ENCODE measurements at places on chromosomes 7 and 10. TPM values are rescaled to one million over a fixed set of nuclear protein-coding genes. Genes with fewer than 3 reads are reported as not detected.

DNA sequence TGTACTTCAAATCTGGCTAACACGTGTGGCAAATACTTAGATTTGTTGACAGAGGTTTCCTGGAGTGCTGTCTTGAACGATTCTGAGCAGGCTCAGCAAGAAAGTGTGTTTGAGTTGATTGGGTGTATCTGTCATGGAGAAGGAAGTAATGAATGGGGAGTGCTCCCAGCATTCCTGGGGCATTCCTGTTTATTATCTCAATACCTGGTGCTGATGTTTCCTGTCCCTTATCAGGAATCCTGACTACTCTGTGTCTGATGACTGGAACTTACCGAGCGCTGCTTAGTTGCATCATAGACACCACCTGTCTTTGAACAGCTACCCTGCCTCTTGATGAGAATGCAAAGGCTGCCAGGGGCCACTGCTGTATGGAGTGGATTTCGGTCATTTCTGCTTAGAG lies 41.0 kb upstream of the TMEM248 start:
- no peak for ATAC-seq

DNA sequence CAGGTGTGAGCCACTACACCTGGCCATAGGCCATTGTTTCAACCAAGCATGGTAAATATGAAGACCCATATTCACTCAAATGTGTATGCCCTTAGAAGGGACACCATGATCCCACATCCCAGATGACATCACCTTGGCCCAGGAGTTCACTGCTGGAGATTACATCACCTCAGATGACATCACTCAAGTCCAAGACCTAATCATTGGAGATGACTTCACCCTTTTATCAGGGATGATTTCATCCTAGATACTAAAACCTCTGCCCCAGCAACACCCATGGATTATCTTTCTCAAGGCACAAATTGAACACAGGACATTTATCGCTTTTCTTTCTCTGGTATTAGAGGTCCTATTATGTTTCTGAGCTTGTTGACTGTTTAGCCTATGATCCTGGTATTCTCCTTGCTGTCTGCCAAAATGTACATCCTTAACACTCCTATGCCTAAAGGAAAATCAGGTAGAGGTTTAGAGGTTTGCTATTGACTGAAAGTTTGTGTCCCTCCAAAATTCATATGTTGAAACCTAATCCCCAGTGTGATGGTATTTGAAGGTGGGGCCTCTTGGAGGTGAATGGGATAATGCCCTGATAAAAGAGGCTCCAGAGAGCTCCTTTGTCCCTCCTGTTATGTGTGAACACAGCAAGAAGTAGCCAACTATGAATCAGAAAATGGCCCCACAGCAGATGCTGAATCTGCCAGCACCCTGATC lies 9.8 kb upstream of the CYP2C18 start:
- ATAC-seq, result peak; percentile 53

DNA sequence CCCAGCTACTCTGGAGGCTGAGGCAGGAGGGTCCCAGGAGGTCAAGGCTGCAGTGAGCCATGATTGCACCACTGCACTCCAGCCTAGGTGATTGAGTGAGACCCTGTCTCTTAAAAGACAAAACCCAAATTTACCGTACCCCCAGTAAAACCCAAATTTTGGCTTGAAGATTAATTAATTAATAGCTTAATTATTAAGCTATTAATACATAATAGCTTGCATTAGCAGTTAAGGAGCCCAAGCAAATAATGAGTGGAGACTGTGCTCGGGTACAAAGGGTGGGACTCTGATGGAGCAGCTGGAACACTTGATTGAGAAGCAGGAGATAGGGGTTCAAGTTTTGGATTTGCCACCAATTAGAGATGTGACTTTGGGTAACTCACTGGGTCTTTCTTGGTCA lies 28.9 kb downstream of the NRF1 start:
- no peak for ATAC-seq

GRCh38 chr10:77967611-77968022 lies 41.1 kb upstream of the DLG5 start:
- ATAC-seq, result no peak

DNA sequence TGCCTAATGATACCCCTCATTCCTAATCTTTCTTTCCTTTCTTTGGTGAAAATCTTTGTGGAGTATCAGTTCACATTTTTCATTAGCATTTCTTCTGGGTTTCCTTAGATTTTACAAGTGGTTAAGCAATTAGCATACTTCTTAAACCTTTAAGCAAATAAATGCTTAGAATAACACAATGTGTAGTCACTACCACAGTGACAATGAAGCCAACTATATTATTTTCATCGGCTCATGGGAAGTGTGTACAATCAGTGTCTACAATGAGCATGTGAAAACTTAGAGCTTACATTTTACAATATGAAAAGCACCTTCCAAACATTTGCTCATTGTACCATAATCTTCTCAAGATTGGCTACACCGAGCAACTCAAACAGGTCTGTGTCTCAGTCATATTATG lies 176.2 kb upstream of the PLXNA4 start:
- ATAC-seq, result no peak

- no peak for ATAC-seq
These were observed 38.4 kb downstream of the SLC39A12 start for GRCh38 chr10:17989908-17990767.

- peak; percentile 89 for ATAC-seq
These were observed 119.8 kb downstream of the NKX6-2 start for GRCh38 chr10:132665946-132666704.

- ATAC-seq, result no peak
These were observed 117.3 kb downstream of the FANK1 start for GRCh38 chr10:126013489-126014281.

DNA sequence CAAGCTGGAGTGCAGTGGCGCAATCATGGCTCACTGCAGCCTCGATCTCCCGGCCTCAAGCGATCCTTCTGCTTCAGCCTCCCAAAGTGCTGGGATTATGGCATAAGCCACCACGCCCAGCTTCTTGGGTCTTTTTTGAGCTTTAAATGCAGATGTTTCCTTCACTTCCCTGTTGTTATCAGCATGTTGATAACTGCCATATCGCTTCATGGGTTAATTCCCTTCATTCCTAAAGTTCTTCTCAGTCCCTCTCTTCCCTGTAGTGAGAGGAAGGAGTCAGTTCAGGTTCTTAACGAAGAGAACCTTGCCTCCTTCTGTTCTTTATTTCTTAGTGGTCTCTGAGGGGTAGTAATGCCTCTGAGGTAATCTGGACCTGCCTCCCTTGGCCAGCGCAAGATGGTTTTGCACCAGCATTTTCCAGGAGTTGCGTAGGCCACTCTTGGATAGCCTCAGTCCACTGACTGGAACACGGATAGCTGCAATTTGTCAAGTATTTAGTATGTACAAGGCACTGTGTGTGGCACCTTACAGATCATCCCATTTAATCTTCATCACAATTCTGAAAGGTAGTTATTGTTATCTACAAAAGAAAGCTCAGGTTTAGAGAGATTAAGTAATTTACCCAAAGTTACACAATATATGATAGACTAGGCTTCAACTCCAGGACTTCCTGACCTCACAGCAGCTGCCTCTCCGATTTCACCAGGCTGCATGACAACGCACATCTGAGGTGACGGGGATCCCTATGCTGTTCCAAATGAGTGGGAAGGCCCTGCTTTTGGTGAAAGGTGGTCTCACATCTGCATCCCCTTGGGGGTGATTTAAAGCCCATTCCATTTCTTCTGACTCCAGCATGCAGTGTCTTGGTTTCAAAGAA lies 60.5 kb downstream of the GATA3 start:
- ATAC-seq, result no peak

DNA sequence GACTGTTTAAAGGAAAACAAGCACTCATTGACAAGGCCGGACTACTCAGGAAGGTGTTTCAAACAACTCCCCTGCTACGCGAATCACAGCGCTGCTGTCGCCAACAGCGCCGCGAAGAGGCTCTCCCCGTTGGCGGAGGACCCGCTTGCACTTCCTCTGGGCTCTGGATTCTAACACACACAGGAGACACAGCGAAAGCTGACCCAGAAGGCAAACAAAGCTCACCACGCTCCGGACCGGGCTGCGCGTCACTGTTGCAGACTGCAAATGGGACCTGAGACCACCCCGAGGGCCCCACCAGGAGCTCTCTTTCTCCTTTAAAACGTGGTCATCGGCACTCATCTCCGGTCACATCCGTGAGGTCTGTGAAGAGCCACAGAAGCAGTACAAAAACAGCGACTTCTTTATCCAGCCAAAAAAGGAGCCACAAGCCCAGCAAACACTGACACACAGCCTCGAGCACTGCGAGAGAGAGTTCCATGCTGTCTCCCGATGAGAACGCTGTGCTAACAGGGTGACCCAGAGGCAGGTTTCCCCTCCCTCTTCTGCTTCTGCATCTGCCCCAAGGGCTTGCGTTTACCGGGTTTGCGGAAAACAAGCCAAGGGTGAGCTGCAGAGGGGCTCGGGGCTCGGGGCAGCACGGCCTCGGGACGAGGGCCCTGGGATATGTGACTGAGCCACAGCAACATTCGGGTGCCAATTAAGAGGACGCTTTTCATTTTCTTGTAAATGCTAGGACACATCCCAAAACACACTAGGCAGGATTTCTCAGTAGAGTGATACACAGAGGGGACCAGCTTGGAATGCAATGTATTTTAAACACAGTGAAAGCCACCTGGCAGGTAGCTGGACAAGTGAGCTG lies 41.3 kb downstream of the AMZ1 start:
- ATAC-seq, result no peak

- no peak for ATAC-seq
These were observed 56.0 kb downstream of the CAMK2B start for GRCh38 chr7:44269417-44269816.

DNA sequence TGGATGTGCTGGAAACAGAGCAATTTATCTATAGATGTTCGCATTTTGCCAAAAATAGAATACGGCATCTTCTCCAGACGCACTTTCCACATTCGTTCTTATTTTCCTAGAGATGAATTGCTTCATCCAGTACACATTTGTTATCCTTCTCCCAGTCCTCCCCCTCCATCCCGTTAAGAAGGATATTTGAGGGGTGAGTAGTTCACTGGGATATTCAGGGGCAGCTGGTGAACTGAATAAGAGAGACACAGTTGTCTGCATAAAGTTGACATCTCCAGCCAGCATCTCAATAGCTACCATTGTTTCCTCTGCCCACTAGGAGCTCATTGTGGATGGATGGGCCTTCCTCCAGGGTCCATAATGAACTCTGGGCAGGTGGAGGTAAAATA lies 456.8 kb upstream of the NRP1 start:
- no peak for ATAC-seq

DNA sequence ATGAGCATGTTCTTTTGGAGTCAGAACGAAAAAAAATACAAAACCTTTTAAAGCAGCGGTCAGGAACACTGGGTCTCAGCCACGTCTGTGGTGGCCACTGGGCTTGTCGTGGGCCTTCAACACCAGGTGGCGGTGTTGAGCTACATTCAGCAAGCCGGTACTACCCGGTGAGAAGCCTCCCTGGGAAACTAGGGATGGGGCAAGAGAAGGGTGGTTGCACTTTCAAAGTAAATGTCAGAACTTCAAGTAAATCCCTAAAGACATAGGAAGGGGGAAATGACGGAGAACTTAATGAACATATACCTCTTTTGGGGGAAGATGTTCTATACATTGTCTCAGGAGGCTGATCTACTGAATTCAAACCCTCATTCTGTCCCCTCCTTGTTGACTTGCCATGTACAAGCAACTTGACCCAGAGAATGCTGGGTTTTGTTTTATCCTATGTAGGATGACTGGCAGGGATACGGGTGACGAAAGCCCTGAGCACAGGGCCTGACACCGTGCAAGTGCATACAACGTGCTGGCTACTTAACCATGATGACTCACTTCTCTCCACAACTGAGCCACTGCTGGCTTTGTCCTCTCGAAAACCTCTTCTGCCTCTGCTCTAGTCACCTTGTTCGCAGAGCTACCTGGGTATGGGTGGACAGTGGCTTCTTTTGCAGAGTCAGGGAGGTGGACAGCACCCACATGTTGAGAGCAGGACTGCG lies 49.0 kb upstream of the BAMBI start:
- peak; percentile 88 for ATAC-seq

- peak; percentile 73 for ATAC-seq
These were observed 122.7 kb upstream of the PRSS1 start for GRCh38 chr7:142626420-142627035.

DNA sequence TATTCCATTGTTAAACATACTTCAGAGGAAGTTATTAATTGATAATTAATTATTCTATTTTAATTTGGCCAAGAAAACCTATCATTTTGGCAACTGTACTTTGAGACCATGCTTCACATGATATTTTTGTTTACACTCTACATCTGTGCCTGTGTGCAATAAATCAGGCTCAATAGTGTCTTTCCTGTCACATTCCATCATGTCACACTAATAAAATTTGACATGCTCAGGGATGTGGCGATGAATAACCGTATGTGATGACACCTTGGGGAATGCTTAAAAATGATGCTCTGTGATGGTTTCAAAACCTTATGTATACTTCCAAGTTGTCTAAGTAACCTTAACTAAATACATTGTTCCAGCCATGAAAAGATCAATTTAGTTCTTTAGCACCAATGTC lies 364.6 kb upstream of the TEX47 start:
- ATAC-seq, result no peak

- ATAC-seq, result no peak
These were observed 483.9 kb upstream of the NRP1 start for GRCh38 chr10:33818343-33818742.

DNA sequence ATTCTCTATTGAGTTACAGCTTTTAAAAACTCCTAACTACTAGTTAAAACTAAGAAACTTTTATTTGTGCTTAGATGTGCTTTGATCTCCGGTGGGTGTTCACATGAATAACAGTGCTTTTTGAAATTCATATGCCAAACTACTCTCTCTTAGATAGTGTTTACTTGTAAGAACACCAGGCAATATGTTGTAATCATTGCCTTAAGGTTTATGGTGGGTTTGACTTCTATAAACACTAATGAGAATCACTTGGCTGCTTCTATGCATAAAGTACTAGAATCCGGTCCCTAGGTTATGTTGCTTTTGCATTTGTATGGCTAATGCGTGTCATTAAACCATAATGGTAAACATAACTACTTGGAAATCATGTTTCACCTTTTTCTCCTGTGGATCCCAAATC lies 203.9 kb upstream of the VSTM2A start:
- no peak for ATAC-seq

DNA sequence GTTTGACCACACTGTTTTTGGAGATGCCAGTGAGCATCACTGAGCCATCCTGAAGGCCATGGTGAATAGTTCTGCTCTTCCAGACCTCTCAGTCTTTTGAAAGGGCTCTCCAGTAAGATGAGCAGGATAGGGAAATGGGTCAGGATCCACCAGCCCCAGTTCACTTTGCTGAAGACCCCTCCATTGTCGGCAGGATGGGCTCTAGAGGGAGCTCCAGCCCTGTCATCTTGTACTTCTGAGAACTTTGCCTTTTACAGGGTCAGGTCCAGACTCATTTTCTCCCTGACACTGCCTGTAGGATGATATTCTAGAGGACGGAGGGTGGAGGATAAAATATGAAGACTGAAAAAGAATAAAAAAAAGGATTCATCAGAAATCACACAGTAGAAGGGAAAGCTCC lies 13.1 kb downstream of the LHFPL3 start:
- ATAC-seq, result no peak

GRCh38 chr7:96321031-96321657 lies 754 bp downstream of the SLC25A13 start:
- ATAC-seq, result peak; percentile 71

Gene CYP26C1
- not detected for total RNA-seq

Gene EXOC4
- 56.4 TPM for total RNA-seq

Gene FAM131B
- total RNA-seq, result 0.44 TPM

Gene SPDYE6
- not detected for total RNA-seq

Gene AGR2
- total RNA-seq, result 7.5 TPM

Gene LAMB1
- 35.0 TPM for total RNA-seq

Gene WDR86
- total RNA-seq, result 0.48 TPM

Gene BLNK
- total RNA-seq, result 51.3 TPM

Gene MMRN2
- 9.0 TPM for total RNA-seq

Gene SUN3
- not detected for total RNA-seq

Gene AQP1
- 42.3 TPM for total RNA-seq

Gene NCF1
- 2.7 TPM for total RNA-seq

All from esophagus mucosa (tissue), 1 donor.